Stimulated activated CD4-positive, alpha-beta T cell treated with anti-CD3 and anti-CD28 coated beads, Interleukin-4, amount 100 ng/mL, for 24 hours (primary cell): ENCODE measurements at places on chromosomes 5 and 9.

DNA sequence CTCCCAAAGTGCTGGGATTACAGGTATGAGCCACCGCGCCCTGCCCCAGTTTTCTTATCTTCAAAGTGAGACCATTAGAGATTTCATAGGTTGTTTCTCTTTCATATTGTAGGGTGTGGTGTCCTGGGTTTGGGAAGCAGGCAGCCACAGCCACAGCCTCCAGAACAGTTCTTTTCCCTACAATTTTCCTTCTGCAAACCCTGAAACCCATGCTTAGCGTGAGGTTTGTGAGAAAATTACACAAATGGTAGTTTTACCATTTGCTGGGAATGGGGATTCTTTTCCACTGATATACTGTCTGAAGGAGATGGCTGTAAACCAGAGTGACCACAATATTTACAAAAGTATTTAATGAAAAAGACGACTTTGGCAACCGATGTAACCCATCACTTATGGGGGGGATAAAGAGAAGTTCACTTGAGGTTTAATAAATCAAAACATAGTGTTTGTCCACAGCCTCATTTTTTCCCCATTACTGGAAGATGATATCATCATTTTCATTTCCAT lies 26.7 kb upstream of the ECM2 start:
- DNase-seq = no peak

DNA sequence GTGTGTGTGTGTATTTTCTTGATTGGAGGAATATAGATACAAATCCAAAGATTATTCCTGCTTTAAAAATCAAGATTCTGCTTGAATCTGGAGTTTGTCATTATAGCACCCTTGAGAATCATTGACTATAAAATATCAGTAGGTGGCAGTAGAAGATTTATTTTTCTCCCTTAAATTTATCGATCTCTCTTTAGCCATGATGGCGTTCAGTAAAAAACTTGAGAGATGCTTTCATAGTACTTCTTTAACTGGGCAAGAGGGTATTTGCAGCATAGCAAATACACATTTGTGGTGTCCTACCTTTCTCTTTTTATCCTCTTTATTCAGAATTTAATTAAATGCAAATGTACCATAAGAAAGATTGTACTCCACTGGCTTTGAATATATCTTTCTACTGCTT lies 307.7 kb downstream of the ADGRV1 start:
- no peak for DNase-seq

GRCh38 chr5:175098301-175098700 lies 345.7 kb downstream of the DRD1 start:
- DNase-seq = no peak

DNA sequence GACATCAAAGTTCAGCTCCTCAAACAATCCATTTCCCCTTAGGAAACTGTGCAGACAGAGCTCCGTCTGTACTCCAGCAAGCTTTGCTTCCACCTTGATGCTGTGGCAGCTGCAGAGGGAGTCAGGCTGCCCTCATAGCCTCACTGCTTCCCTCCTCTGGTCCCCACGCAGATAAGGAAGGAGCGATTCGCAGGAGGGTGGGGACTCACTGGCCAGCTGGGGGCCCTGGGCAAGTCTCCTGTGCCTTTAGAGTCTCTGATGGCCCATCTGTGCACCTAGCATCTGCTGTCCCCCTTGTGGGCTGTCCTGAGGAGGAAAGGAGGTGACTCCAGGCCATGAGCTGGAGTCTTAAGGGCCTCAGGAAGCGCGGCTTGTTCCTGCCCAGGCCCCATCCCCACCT lies 121.5 kb downstream of the ENTREP1 start:
- DNase-seq = no peak

GRCh38 chr5:150286820-150287219 lies 2.8 kb downstream of the CAMK2A start:
- DNase-seq = no peak

DNA sequence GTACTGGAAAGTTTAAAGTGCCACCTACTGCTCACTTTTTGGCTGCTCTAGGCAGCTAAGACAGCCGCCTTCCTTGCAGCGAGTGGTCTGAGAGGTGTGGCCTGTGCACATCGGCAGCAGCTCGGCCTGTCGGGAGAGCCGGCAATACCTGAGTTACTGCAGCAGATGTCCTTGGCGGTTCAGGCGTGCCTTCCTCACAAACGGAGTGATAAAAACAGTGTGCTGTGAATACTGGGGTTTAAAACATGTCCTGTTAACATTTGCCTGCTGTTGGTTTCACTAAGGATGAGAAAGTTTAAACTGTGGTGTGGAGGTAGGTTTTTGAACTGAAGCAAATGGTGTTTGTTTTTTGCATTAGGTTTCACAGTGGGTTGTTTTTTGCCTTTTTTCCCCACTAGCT lies 12.9 kb downstream of the TRAF2 start:
- DNase-seq = no peak
